Neural progenitor cell (in vitro differentiated cells): ENCODE measurements at places on chromosomes 1 and 21.

- DNase-seq, result peak; percentile 74
These were observed 21.6 kb downstream of the MAPKAPK2 start for GRCh38 chr1:206706298-206706791.

DNA sequence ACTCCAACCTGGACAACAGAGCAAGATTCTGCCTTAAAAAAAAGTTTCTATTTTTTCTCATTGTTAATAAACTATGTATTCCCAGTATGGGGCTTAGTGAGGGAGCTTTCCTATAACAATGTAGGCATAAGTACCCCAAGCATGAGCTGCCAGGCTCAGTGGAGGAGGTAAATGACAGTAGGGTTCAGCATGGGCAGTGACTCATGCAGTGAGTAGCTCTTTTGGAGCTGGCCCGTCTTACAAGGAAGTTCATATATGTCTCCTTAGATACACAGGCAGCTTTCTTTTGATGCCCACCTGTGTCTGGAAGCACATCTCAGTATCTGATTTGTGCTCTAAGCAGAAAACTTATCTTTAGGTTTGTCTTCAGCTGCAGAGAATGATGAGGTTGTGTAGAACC, 57.9 kb downstream of the ZNF678 start:
- DNase-seq, result no peak

DNA sequence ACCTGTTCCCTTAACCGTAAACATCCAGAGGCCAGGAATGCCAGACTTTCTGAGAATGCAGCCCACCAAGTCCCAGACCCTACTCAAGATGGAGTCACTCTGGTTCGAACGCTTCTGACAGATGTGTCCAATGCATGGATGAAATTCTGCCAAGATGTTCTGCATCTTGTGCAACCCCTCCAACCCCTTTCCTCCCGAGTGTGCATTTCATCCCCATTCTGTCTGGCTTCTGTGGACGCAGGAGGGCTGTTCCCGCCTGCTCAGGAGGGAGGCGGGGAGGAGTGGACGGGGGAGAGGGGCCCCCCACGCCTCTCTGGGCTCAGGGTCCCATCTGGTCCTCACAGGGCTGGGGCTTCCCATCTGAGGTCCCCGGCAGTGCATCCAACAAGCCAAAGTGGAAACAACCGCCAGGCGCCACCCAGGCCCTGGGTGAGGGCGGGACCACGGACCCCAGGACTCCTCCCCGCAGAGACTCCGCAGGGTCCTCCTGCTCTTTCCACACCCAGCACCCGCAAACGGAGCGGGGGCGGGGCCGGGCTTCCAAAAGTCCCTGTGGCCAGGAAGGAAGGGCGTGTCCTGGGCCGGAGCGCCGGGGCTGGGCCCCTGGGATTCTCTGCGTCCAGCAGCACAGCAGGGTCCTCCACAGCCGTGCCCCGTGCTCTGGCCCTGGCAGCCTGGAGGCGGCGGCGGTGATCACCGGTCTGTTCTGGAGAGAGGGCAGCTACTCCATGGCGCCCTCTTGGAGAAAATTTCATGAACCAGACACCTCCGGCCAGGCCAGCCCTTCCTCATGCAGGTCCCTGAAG, 27.8 kb upstream of the SUMO3 start:
- DNase-seq, result peak; percentile 88

DNA sequence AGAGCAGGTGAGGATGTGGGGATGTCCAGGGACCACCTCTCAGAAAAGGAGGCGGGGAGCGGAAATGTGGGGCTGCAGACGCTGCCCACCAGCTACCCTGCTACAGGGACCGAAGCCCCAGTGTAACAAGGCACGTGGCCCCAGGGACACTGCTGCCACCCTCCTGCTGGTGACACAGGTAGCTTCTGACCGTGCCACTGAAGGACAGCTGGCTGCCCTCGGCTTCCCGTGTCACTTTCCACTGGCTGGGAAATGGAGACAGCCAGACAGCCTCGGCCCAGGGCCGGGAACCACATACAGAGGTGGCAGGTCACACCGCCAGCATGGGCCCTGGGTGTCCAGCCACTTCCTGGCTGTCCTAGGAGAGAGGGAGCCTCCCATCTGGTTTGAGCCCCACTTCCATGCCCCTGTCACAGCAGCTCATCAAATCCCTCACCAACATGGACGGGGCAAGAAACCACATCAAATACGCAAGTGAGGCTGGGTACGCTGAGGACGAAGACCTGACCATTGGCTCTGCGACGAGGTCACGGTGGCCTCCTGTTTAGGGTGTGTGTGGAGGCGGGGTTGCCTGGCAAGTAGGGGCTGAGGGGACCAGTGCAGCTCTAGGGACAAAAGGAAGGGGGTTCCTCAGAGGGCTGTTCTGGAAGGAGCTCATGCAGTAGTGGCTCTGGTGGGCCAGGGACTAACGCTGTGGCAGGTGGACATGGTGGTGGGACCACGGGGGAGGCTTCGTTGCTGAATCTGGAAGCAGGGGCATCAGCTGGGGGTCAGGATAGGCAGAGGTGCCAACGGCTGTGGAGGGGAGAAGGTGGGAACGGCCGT, 5.0 kb downstream of the PEX10 start:
- no peak for DNase-seq

GRCh38 chr21:27104846-27105431, 138.1 kb upstream of the ADAMTS5 start:
- no peak for DNase-seq

GRCh38 chr1:78102082-78102481, 56.3 kb downstream of the GIPC2 start:
- no peak for DNase-seq

DNA sequence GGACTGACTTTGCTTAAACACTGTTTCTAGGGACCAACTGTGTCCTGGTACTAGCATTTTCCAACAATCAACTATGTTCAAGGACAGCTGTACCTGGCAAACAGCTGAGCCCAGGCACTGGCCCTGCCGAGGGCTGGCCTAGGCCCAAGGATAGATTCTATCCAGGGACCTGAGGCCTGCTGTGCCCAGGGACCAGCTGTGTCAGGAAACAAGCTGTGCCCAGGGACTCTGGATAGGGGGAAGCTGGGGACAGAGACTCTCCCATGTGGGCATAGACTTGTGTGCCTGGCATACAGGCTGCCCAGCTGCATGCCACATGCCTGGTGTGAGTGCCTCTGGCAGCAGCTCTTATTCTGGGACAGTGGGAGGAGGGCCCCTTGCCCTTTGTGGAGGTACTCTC, 38.1 kb upstream of the POU3F1 start:
- no peak for DNase-seq

GRCh38 chr1:199292896-199293295, 654.1 kb downstream of the PTPRC start:
- no peak for DNase-seq

DNA sequence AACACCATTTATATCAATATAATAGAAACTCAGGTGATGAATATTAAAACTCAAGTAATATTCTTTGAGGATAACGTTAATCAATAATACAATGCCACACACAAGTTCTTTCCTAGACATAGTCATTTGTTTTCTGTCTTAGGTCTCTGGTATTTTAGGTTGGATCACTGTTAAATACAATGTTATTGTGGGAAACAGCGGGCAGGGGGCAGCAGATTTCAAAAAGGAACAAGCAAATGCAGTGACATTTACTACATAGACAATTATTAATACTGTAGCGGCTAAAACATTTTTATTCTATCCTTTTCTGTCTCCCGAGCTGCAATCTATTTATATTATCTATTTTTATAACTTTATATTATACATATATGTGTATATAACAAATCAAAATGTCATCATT, 186.4 kb upstream of the ZNHIT6 start:
- DNase-seq, result peak; percentile 43

GRCh38 chr21:43927591-43928221, 62.7 kb downstream of the AGPAT3 start:
- no peak for DNase-seq

DNA sequence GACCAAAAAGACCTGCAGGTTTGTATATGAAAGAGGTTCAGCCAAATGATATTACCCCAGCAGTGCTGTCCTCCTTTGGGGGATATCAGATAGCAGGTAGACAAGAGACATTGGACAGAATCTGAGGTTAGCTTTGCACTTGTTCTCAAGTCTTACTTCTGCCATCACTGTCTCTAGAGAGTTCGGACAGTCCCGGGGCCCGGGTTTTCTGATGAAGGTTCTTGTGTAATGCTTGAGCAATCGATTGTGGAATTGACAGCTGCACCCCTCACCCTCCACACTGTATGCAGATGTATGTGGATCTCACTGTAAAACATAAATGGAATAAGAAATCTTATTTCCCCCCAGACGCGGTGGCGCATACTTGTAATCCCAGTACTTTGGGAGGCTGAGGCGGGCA, 56.2 kb upstream of the MORC3 start:
- DNase-seq, result no peak

- DNase-seq, result no peak
These were observed 40.9 kb downstream of the RPL5 start for GRCh38 chr1:92872719-92873118.

DNA sequence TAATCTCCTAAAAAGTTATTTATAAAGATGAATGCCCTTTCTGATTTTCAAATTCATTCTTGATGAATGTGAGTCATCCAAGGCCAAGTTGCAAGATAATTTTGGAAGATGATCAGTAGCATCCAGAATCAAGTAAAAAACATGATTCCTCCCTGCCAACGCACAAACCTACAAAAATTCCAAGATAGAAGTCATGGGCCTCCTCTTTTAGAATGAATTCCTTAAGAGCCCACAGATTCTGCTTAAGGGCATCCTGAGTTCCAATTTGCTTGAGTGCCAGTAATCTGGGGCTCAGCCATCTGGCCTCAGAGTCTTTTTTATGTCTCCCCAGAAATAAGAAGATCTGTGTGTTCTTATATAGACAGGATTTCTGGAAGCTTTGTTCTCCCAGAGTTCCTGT, 23.2 kb upstream of the SPATA6 start:
- DNase-seq, result no peak

GRCh38 chr1:195597891-195598290, 1010.3 kb downstream of the KCNT2 start:
- no peak for DNase-seq

GRCh38 chr1:214660900-214661299, 57.9 kb downstream of the CENPF start:
- DNase-seq, result peak; percentile 19

DNA sequence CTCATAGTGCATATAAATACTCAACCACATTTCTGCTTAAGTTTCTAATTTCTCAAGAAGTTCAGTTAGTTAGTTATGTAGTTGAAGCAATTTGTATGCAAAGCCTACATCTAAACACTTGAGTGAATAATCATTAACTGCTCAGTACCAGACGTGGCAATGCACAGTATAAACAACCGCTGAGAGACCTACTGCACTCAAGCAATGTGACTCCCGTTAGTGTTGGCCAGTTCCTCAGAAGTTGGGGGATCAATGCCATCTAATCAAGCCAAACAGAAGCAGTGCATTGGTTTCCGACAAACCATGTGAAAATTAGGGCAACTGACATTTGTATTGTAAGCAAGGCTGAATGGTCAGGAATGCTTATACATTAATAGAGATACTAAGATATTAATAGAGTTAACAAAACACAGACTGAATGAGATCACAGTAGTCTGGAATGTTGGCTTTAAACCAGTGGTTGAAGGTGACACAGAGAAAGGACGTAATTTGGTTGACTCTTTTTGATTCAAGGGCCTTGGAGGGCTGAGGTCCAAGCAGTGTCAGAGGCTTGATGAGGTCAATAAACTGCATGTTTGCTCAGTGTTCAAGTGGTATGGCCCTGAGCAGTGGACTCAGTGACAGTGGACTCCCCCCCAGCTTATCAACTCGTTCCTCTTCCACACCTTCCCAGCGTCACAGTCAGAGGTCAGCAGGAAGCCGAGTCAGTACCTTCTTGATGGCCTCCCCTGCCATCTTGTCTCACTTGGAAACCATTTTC, 255.5 kb downstream of the CTH start:
- no peak for DNase-seq

DNA sequence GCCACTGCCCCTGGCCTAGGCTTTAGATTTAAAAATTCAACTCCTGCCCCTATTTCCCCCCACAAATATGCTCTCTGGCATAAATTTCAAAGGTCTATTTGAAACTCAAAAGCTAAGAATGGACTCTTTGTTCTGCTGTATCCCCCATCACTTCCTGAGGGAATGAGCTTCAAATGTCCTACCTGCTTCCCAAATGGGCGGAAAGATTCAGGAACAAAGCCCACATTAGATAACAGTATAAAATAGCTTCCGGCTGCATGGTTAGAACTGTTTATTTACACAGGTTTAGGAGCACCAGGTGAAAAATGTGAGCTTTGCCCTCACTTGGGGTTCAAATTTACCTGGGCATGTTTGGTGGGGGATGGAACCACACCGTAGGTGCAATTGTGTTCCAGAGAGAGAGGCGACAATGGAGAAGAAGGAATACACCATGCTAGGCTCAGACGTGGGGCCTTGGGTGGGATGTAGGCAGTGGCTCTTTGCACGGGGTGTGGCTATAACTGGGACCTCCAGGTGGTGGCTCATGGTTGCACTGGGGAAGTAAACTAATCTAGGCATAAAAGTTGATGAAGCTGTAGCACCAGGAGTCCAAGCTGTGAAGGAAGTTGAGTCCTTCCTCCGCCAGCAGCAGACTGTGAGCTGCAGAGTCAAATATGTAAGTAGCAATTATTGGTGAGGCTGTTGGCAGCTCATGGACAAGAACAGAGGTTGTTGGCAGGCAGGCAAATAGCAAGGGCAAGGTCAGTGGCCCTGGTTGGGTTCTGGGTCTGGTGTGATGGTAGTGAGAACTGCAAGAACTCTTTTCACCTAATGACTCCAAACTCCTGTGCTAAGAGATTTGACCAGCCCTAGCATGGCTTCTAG, 41.5 kb upstream of the SRSF10 start:
- no peak for DNase-seq

GRCh38 chr1:185720633-185721272, 13.4 kb upstream of the HMCN1 start:
- DNase-seq, result peak; percentile 22

DNA sequence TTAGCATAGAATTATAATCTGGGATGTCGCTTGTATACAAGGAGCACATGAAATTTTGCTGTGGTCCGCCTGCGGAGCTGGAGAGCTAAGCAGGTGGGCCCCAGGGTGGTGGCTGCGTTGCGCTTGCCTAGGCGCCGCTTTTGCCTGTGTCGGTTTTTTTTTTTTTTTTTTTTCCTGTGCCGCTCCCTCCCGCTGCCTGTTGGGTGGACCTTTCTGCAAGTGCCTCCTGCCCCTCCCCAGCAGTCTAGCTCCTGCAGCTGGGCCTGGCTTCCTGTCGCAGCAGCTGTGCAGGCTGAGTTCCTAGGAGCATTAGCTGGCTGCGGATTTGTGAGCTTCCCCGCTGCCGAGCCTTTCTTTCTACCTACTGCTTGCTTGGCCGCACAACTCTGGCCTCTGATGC, 20.6 kb downstream of the PYHIN1 start:
- DNase-seq, result peak; percentile 82

GRCh38 chr1:154839691-154840090, 30.4 kb downstream of the KCNN3 start:
- peak; percentile 49 for DNase-seq

- no peak for DNase-seq
These were observed 278.9 kb downstream of the NPHP4 start for GRCh38 chr1:5713101-5714010.

GRCh38 chr1:165671526-165671925, 26.8 kb downstream of the ALDH9A1 start:
- no peak for DNase-seq
